ENCODE measurements at places on chromosomes 3 and 15.

GRCh38 chr15:80665151-80665550 is 30.0 kb upstream of the ABHD17C start:
- DNase-seq: no peak

GRCh38 chr3:28824316-28824715 is 456.6 kb upstream of the RBMS3 start:
- DNase-seq: no peak

GRCh38 chr3:58164199-58164879 is 46.4 kb downstream of the DNASE1L3 start:
- peak; percentile 69 for DNase-seq

- peak; percentile 68 for DNase-seq
Measured at GRCh38 chr15:45794712-45795439, 160.0 kb downstream of the SQOR start.

DNA sequence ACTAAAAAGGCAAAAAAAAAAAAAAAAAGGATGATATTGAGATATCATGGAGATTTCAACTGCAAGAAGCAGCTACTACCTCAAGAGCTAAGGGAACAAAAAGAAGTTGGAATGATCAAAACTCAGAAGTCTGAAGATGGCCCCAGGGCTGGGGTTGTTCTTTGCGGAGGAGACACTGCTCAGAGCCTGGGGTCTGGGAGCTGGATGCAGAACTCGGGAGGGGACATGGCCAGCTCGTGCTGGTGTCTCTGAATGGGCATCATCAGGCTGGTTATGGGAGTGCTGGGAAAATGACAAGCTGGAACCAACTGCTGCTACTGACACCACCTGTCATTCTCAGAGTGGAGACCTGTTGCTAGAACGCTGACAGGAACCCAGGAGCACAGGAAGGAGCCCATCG is 14.2 kb upstream of the ADIPOQ start:
- DNase-seq: no peak

DNA sequence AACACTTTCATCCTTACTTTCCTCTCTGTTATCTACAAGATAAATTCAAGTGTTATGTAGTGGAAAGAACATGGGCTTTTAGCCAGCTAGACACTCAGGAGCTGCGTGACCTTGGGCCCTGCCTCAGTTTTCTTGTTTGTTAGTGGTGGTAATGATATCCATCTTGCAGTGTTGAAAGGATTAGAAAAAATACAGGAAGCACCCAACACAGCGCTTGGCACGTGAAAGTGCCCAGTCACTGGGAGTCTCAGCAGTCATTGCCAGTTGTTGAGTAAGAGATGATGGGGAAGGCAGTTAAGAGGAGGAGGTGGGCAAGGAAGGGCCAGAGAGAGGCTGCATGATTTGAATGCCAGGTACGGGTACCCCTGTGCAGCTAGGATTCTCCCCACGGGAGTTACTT is 5.3 kb downstream of the PDIA5 start:
- DNase-seq: no peak

DNA sequence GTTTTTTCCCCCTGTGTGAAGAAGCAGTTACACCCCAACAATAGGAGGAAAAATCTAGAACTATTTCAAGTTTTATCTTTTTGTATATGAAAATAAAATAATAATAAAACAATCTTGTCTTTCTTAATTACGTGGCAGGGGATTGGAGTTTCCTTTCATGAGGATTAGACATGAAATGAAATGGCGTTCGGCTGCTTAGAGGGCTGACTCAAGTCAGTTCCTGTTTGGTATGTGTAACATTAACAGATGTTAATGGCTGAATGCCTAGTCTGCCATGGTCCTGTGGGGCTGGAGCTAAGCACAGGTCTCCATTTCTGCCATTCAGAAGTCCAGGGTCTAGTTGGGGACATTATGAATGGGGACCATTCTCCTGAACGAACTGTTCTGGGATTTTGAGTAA is 3.1 kb upstream of the EXOG start:
- DNase-seq: no peak

DNA sequence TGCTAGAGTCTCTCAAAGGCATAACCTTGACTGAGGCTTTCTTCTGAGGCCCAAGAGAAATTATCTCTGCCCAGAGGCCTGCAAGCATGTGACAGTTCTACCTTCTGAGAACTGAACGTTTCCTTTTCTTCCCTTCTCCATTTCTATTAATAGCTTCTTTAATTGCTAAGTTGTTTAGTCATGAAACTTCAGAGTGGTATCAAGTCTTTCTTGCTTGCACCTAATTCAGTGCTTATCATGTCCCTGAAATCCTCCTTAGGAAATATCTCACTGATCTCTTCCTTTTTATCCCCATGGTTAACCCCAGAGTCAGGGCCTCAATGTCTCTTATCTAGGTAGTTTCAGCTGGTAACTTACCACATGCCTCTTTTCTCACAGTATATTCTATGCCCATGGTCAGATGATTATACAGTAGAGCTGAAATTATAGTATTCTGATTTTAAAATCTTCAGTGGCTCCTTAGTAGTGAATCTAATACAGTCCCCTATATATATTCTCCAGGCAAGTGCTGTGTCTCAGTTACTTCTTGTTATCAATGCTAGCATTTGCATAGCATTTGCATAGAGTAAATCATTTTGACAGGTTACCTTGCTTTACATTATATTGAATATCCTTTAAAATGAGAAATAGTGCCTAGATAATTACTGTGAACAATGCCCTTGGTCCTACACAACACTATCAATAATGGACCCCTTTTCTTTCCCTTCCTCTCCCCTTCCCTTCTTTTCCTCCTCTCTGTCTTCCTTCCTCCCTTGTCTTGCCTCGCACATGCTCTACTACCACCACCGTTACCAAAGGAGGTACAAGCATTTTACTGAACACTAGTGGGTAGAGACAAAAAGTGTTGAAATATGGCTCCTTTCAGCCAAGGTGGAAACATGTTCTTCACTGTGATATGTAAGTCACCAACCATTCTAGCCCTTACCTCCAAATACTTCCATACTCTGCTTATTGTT is 33.0 kb downstream of the KBTBD8 start:
- no peak for DNase-seq

DNA sequence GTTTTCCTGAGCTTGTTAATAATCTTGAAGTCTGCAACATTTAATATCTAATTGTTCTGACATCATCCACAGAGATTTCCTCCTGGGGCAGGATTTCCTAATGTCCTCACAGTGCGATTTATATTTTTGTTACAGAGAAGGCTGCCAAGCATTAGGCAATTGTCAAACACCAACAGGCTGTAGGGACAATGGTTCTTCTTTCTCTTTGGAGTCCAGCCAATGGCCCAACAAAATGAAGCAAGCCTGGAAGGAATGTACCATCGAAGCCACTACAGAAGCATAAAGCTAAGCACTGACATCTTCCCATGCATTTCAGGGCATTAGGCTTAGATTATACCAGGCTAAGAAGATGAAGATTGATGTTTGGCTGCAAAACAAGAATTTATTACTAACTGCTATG is 173.0 kb upstream of the FRMD4B start:
- no peak for DNase-seq

GRCh38 chr3:150760431-150761200 is 2.4 kb downstream of the SIAH2 start:
- no peak for DNase-seq

- DNase-seq: peak; percentile 50
Measured at GRCh38 chr3:141087076-141087777, 36.1 kb downstream of the SPSB4 start.

GRCh38 chr3:30443756-30444673 is 162.4 kb upstream of the TGFBR2 start:
- DNase-seq: peak; percentile 39

DNA sequence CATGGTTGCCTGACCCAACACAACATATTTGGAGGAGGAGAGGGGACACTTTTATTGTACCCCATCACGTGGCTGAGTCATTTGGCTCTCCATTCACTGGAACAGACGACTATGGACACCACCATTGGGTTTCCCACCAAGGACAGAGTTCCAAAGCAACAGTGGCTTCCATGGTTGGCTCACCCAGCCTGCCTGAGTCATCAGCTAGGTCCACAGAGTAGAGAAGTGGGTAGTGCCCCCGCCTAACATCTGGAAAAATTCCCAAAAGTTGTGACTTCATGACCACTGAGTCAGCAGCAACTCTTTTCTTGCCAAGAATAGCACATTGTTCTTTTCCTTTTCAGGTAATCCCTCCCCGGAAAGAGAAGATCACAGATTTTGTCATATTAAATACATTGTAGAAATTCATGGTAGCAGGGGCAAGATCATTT is 3.0 kb upstream of the PPP1R2 start:
- no peak for DNase-seq

DNA sequence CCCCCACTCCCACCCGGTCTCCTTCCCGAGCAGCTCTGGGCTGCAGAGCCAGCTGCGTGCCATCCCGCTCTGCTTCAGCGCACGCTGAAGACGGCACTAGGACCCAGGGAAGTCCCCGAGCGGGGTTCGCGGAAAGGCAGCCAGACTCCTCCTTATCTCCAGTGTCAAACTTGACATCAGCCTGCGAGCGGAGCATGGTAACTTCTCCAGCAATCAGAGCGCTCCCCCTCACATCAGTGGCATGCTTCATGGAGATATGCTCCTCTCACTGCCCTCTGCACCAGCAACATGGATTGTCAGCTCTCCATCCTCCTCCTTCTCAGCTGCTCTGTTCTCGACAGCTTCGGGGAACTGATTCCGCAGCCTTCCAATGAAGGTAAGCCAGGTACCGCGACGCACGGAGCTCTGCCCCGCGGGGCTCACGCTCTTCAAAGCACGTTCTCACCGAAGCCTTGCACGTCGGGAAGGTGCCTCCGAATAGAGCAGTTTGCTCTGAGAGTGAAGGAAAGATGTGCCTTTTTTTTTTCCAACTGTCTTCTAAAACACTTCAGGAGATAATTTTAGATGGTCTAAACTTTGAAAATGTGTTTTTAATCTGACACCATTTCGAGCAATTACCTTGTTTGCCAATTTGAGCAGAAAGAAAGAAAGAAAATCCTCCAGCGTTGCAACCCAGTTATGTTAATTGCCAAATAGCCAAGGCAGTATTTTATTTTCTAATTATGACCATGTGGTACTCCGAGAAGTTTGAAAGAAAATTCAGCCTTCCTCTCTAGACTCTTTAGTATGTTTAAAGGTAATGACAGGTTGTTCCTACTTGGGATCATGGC is at the start of gene EPHA3:
Gene EPHA3 (plus strand): TSS at position 161 of the 830 bp plus-strand sequence. CDS start 128 bp downstream, at position 289.
- DNase-seq: peak; percentile 89

- DNase-seq: no peak
Measured at GRCh38 chr3:59320080-59320479, 270.3 kb upstream of the CFAP20DC start.

GRCh38 chr3:43726521-43726920 is 35.8 kb downstream of the ABHD5 start:
- no peak for DNase-seq

GRCh38 chr3:127140501-127141460 is 52.1 kb upstream of the PRR23E start:
- no peak for DNase-seq

DNA sequence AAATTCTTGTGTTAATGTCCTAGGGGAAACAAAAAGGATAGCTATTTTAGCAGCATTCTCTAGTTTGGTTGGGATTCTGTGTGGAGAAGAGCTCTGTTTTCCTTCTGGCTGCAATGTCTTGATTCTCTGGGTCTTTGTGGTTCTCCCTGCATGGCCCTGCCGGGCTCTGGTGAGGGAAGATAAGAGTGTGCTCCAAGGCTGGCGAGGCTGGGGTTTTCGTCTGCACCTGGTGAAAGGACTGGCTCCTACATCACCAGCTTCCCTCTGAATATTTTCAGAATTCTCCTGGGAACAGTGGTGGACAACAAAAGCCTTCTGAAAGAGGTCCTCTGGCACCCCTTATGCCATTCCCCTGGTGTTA is 38.1 kb upstream of the SFMBT1 start:
- DNase-seq: no peak

Measured in left hindlimb (tissue), 1 donor.